NCI-H82 (cell line): ENCODE measurements at places on chromosomes 13 and 19.

DNA sequence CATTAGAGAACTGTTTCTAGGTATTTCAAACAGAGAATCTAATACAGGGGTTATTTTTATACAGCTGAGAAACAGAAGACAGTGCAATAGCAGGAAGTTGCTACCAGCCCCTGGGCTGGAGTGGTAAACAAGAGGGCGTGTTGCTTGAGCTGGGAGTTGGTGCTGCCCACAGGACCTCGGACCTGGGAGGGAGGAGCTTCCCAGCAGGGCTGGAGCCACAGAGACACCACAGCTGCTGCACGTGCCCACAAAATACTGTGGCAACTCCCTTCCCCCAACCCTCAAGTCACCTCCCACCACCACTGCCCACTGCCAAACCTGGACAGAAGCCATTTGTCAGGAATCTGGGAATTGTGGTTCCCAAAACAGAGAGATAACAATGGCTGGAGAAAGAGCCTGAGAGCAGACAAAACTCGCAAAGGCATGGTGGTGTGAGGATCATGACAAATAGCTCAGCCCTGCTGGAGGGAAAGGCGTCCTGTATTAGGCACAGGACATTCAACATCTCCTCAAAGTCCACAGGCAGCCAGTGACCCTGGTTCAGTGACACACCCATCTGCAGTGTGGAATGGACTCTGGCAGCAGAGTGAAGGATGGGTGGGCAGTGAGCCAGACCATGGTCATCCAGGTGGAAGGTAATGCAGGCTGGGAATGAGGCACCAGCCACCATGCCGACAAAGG is 57.2 kb downstream of the SPATA13 start:
- DNase-seq = no peak

GRCh38 chr13:49649244-49649962 is 21.1 kb downstream of the ARL11 start:
- DNase-seq = peak; percentile 67

DNA sequence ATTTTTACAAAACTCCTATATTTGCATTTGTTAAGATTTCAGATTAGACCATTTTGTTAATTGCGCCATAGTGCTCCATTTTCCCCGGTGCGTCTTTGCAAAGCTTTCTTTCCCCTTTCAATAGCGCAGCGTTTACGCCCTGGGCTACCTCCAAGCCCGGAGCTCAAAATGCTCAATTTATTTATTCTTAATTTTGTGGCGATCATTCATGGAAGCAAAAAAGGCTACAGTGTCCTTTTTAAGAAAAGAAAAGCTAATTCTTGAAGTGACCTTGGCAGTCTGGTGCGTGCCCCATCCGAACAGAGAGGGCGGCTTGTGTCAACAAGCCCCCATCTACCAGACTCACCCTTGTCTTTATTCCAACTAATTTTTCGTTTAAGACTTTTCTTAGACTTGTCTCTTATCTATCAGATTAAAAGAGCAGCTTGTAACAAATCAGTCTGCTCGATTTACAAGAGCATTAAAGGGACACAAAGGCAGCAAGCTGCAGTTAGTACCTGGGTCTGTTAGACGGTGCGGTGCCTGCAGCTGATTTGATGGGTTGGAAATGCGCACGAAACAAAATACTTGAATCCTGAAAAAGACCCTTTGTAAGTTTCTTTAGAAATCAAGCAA is 30.1 kb downstream of the GSX1 start:
- DNase-seq = no peak

GRCh38 chr13:67224148-67224846 is 5.8 kb downstream of the PCDH9 start:
- peak; percentile 94 for DNase-seq
